ENCODE measurements at places on chromosomes 3 and 15.
A peak's percentile ranks its signal among the peaks of the same experiment; 100 is the strongest.

GRCh38 chr3:42658771-42659390 lies 5.4 kb downstream of the ZBTB47 start:
- no peak for DNase-seq

DNA sequence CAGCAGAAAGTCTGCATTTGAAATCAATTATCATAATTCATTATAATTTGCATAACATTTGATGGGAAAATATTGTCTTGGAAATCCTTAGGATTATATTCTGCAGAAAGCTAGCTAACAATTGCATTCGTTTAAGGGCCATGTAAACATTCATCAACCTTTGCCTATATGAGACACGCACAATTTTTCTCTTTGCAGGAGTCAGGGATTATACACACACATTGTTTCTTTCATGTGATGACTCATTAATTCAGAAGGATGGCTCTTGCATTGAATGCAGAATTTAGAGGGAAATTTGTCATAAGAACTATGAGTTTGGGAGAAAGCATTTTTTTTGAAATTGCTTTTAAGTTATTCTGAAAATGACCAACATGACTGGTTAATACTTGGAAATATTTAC lies 844.7 kb downstream of the DIPK2A start:
- DNase-seq = no peak

DNA sequence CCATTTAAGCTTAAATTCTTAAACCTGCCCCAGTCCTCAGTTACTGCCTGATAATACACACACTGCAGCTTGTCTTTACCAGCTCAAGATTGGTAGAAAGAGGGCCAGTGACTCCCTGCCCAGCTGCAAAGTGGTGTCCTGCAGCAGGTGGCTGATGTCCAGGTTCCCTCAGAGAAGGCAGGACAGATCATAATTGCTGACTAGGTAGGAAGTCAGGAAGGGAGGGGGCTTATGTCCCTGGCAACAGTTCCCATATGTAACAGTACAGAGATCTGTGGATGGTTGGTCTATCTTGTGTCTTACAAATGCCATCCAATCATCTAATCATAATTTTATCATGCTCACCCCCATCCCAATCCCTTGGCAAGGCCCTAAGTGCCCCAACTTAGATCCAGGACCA lies 492.1 kb upstream of the PPP2R3A start:
- DNase-seq = no peak

DNA sequence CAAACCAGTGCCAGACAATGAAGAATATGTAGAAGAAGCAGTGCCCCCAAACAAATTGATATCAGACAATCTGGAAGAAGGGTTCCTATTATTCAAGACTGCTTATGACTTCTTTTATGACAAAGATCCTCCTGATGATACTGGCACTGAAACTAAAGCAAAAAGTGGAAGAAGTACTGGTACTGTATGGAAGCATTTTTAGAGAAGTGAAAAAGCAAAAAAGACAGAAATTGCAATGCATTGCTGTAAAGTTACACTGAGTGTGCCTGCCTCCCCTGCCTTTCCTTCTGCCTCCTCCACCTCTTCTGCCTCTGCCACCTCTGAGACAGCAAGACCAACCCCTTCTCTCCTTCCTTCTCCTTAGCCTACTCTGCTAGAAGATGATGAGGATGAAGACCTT lies 167.6 kb downstream of the PLCL2 start:
- DNase-seq = no peak

DNA sequence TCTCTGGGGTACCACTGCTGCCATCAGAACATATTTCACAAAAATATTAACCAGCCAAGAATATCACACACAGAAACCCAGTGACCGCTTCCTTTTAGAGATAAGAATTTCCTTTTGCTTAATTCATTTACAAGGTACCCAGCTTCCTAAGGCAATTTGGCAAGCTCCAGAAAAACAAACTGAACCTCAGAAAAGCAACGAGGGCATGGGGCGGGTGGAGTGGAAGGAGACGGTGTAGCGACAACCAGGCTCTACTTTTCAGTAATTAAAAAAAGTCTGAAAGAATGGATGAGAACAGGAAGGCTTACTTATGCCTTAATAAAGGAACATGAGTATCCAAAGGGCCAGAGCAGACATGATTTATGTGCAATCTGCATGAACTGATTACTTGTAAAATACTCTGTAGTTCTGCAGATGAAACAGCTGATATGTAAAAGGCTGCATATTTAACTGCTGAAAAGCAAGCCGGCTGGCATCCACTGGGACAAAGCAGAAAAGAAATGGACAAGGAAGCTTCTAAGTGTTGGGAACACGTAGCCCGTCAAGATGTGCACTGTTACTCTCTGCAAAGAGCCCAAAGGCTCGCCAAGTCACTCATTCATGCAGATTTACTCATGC lies 18.6 kb downstream of the RFTN1 start:
- DNase-seq = no peak

GRCh38 chr3:153042088-153042487 lies 119.9 kb upstream of the RAP2B start:
- DNase-seq = no peak

DNA sequence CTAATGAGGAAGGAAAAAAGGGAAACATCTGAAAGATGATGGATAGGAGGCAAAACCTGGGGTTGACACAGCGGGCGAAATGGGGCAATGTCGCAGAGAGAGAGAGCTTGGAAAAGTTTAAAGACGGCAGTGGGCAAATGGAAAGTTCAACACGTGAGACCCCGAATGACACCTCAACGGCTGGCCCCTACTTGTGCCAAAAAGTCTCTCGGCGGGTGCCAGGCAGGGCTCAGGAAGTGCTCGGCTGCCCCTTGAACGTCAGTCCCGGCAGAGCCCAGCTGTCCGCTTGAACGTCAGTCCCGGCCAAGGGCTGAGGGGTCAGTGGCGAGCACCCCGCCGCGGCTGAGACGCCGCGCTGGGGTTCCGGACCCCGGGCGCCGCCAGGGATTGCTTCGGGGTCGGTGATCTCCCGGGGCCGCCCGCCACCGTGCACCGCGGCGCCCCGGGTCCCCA lies 658 bp downstream of the EOGT start:
- peak; percentile 38 for DNase-seq

GRCh38 chr3:112074616-112075497 lies 11.3 kb upstream of the C3orf52 start:
- DNase-seq = peak; percentile 26

DNA sequence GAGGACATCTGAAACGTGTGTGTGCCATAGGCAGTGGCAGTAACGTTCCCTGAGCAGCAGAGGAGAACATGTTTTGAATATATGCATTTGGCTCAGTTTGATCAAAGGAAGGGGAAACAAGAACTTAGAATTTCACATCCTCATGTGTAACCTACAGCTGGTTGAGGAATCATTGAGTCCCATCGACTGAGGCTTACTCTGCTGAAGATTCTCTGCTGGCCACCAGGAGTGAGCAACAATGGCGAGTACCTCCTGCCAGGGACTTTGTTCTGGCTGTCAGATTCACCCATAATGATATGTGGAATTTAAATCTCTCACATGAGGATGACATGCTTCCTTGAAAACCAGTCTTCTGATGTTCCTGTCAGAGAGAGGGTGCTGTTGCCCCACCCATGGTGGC lies 21.3 kb downstream of the GORASP1 start:
- no peak for DNase-seq

GRCh38 chr15:75966073-75966472 lies 46.2 kb downstream of the NRG4 start:
- no peak for DNase-seq

DNA sequence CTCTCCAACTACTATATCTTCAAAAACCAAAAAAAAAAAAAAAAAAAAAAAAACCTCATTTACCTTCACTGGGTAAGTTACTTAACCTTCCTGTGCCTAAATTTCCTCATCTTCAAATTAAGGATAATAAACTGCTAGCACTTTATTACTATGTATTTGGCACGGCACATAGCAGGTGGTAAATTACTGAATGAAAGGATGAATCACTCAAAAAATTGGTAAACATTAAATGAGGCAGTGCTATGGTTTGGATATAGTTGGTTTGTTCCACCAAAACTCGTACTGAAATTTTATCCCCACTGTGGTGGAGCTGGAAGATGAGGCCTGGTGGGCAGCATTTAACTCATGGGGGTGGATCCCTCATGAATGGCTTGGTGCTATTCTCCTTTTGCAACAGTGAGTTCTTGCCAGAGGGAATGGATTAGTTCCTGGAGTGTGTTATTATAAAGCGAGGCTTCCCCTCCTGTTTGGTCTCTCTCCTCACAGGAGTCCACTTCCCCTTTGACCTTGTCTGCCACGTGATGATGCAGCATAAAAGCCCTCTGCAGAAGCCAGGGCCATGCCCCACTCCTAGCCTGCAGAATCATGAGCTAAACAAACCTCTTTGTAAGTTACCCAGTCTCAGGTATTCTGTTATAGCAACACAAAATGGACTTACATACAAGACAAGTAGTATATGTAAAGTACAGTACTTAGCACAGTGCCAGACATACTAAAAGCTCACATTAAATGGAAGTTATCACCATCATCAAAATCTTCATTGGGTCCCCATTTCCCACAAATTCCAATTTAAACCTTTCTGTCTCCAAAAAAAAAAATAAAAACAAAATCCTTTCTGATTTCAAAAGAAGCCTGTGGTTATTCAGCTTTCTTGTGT lies 20.6 kb downstream of the DCUN1D1 start:
- DNase-seq = no peak

GRCh38 chr3:102447272-102447671 lies 12.5 kb downstream of the ZPLD1 start:
- no peak for DNase-seq

DNA sequence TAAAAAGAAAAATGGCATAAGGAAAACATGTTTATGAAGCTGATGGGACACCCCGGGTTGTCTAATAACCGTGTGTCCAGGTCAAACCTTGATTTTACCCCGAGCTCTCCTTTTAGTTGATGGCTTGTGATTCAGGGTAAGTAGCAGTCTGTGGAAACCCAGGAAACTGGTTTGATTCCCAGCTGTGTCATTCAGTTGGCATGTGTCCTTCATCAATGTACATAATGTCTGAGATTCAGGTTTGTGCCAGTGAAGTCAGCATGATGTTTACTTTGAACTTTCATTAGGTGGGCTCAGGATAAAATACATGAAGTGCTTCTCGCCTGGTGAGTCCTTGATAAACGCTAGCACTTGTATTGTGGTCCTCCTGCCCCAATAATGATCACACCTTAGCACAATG lies 4.3 kb upstream of the COPG1 start:
- no peak for DNase-seq

DNA sequence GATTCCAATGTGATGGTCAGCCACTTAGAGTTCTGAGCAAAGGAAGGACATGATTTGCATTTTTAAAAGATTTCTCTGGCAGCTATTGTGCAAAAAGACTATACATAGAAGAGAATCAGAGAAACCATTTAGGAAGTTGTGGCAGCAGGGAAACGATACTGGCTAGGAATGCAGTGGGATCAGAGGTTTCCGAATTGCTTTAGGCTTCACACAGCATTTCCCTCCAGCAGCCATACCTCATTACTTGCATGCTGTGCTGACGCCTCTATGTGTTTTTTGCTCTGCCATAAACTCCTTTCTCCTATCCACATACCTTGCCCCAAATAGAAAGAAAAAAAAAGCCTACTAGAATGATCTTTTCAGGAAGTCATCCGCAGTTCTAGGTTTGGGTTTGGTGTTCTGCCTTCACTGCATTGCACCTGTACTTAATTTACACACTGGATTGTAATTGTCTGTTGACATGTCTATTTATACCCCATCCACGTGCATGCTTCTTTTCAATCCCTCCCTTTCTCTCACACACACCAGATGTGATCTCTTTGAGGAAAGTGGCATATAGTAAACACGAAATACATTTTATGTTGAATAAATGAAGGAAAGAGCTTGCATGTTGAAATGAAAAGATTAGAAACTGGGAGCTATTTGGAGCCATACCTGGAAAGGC lies 860.3 kb upstream of the SEMA6D start:
- no peak for DNase-seq

- DNase-seq = no peak
These were observed 33.4 kb downstream of the POC1A start for GRCh38 chr3:52120556-52121463.

DNA sequence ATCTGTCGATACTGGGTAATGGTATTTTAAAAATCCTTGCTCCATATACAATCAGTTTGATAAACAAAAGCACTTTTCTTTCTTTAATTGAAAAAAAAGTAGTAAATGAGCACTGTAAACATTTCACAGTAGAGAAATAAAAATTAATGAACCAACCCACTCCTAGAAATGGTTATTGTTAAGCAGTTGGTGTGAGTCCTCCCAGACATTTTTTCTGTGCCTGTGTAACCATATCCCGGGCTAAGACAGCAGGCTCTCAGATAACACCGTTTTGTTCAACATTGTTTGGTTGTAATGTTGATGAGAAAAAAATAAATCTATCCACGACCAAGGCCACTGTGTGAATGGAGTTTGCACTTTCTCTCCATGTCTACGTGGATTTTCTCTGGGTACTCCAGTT lies 42.6 kb downstream of the PXK start:
- no peak for DNase-seq

DNA sequence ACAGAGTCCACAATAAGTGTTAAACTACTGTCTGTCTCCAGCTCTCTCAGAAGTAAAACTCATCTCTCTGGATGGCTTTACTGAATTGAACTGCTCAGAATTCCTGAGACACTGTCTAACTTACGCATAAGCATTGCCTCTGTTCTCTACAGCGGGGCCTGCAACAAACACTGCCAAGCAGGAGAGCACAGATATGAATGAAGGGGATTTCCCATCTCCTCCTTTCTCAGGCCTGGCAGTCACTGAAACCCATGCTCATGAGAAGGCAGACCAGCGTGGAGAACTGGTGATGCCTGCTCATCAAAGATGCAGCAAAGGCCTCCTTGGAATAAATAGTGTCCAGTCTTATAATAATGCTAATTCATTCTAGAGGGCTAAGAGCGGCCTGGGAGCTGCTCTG lies 10.3 kb downstream of the RASGRP1 start:
- DNase-seq = peak; percentile 59

DNA sequence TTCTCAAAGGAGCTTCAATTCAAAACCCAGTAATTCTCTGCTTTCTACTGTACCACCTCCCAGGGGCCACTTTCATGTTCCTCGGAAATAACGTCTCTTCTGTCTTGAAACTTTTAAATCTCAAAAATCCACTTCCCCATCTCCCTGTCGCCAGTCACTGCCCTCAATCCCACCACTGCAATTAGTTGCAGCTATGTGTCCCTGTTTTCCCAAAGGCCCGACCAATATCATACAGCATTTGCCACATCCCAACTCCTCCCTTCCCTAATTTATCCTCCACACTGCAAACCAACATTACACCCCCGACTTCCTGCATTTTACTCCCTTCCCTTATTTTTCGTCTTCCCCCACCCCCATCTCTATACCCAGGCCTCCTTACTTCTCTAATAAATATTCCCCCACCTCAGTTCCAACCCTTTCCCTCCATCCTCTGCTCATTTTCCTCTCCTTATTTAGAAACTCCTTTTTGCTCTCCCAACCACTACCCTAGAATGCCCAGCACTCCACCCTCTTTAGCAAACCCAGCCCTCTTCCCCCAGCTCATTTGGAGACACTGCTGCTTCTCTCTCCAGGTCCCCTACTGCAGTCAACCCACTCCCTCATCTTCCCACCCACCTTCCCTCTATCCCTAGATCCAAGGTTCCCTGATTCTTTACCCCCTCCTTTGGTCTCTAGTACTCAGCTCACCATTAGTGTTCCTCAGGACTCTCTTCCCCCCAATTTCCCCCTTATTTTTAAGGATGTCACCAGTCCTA lies 1.1 kb downstream of the NPTN start:
- DNase-seq = no peak
